Foreskin fibroblast (primary cell): ENCODE measurements at places on chromosomes 11 and 22.

GRCh38 chr11:128772814-128773213, 78.9 kb downstream of the FLI1 start:
- no peak for DNase-seq

DNA sequence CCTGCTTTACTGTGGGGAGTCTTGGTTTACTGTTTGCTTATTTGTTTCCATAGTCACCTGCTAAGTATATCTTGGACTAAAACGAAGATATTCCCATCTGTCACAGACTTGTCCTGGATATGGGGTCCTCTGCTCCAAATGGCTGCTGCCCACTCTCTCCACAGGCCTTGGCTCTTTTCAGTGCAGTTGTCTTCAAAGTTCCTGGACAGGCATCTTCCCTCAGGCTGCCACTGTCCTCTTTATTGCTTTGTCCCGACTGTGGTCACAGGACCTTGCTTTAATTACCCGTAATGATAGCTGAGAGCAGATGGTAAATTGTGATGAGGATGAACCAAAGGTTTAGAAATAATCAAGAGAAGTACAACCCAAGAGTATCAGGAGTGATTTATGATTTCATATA, 713.9 kb upstream of the CCDC179 start:
- no peak for DNase-seq

DNA sequence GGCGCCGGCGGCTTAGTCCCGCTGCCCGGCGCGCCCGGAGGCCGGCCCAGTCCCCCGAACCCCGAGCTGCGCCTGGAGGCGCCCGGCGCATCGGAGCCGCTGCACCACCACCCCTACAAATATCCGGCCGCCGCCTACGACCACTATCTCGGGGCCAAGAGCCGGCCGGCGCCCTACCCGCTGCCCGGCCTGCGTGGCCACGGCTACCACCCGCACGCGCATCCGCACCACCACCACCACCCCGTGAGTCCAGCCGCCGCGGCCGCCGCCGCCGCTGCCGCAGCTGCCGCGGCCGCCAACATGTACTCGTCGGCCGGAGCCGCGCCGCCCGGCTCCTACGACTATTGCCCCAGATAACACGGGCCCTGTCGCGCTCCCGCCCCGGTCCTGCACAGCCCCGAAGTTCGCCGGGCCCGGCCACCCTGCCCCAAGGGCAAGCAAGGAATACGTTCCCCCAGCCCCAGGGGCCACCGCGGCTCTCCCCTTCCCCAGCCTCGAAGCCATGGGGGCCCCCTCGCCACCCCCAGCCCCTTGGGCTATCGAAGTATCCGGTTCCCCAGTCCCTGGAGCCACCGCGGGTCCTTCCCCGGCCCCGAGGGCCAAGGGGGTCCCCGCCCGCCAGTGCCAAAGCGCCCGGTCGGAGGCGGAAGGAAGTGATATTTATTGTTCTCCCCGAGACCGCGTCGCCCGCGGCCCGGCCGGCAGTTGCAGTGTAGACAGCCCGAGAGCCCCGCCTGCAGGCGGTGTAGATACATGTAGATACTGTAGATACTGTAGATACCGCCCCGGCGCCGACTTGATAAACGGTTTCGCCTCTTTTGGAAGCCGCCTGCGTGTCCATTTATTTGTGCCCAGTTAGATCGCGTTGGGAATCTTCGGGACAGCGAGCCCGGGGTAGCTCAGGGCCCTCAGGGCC, 6.2 kb downstream of the TBX1 start:
- peak; percentile 44 for DNase-seq

DNA sequence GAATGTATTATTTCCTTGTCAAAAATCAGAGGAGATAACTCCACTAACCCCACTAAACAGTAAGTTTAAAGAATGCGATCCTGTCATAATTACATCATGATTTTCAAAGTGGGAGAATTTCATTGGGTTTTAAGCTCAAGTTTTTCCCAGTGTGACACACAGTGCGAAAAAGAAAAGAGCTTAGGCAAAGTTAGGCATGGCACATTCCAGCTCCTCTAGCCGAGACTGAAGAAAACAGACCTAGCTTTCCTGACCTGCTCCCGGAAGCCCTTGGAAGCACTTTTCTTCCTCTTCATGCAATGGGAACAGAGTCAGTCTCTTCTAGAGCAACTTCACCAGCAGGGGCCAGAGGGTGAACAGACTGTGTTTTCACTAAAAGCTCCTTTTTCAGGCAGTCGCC, 76.6 kb upstream of the AKIP1 start:
- no peak for DNase-seq

GRCh38 chr22:39893526-39893925, at the start of gene ENTHD1:
ENTHD1 (minus strand) TSS chr22:39893760; CDS start chr22:39887748, 6,012 bp downstream.
- DNase-seq = no peak

- peak; percentile 28 for DNase-seq
These were observed 80.1 kb downstream of the CDKN1C start for GRCh38 chr11:2805388-2806056.

GRCh38 chr11:88337181-88337986, at the start of gene CTSC:
CTSC (minus strand) TSS chr11:88337736; CDS start chr11:88337672, 64 bp downstream.
- DNase-seq = peak; percentile 87

DNA sequence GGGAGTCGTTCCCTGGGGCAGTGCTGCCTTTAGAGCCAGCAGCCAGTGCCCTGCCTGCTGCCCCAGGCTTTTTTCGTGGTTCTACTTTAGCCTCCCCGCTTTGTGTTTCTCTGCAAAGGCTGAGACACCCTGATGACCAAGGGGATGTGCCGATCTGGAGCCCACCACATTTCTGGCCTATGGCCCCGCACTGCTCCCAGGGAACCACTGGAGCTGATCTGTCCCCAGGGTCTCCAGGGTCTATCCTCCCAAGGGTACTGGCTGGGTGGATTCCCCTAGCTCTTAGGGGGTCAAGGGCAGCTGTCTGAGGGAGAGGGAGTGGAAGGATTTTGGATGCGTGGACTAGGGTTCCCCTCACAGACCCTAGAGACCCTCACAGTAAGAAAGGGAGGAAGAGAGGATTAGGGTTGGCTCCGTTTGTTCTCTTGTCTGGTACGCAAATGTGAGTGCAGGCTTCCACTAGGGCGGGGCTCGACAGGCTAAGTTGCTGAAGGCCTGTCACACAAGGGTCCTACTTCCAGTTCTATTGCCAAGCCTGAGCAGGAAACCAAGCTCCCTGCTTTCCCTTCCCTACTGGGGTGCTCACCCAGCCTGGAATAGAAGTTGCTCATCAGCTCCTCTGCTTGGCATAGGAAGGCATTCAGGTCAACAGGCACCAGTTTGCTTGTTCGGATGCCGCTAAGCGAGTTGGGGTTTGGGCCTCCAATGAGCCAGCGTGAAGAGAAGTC, 19.3 kb downstream of the TREH start:
- DNase-seq = no peak
